ENCODE measurements at places on chromosomes 4 and X. TPM values are rescaled to one million over a fixed set of nuclear protein-coding genes. Genes with fewer than 3 reads are reported as not detected.

IL21 gene
- not detected for polyA plus RNA-seq

PAGE1 gene
- not detected for polyA plus RNA-seq

IL1RAPL1 gene
- polyA plus RNA-seq = not detected

TKTL2 gene
- polyA plus RNA-seq = 0.16 TPM

- no peak for DNase-seq
These were observed 16.2 kb downstream of the UBE2K start for GRCh38 chr4:39714166-39714565.

DNA sequence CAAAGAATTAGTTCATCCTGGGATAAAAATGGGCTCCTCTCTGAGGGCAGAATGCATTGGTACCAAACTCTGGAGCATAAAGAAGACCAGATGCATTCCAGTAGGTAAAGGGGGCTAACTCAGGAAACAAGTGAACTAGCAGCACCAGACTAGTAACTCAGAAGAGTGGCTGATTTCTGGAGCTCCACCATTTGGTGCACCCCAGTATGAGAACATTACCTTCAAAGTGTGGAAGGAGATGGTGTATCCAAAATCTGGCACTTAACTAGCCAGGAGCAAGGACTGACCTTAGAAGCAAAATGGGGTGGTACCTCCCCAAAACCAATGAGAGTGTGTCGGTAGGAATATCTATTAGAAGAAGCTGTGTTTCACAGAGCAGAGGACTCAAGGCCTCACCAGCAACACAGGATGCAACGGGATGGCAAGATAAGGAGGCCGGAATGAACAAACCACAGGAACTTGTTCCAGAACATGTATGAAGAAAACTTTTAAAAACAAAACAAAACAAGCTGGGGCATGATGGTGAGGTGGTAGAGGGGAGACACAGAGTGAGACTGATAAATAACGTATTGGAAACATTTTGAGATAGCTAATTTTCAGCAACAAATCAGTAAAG is 142.3 kb downstream of the INPP4B start:
- DNase-seq = no peak

DNA sequence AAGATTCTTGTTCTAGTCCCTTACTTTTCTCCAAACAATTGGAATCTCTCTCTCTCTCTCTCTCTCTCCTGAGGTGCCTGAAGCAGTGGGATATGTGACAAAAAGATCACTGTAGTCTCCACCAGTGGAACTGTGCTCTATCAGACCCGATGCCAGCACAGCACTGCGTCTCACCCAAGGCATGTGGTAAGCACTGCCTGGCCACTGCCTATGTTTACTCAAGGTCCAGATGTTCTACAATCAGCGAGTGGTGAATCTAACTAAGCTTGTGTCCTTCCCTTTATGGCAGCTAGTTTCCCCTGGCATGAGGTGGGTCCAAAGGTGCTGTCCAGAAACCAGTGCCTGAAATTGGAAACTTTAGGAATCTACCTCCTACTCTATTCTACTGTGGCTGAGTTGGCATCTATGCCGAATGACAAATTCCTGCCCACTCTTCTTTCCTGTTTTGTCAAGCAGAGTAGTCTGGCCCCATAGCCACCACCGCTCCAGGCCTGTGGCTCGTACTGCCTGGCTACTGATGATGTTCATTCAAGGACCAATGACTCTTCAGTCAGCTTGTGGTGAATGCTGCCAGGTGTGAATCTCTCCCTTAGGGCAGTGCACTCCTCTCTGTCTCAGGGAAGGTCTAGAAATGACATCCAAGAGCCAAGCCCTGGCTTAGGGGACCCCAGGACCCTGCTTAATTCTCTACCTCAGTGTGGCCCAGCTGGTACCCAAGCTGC is 416.5 kb downstream of the TEX13C start:
- DNase-seq = no peak

DNA sequence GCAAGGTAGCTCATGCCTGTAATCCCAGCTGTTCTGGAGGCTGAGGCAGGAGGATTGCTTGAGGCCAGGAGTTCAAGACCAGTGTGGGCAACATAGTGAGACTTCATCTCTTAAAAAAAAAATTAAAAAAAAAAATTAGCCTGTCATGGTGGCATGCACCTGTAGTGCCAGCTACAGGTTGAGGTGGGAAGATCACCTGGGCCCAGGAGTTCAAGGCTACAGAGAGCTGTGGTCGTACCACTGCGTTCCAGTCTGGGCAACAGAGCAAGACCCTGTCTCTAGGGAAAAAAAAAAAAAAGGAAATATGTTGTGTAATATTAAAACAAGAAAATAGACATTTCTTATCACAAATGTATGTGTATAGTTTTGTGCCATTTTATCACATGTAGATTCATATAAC is 97.8 kb downstream of the LARP1B start:
- no peak for DNase-seq

DNA sequence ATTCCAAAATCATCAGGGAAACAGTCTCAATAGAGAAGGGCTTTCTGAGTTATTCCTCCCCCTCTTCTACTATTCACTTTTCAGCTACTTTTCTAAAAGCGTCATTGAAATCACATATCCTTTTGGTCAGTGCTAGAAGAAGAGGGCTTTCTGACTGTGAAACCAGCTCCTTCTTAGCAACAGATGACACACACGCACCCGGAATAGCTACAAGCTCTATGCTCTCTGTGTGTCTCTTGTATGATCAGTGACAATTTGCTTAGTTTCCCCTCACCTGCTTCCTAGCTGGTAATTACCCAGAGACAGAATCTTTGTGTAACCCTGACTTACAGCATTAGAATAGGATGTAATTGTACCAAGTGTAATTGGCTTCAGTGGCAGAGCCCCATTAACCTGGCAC is 268.1 kb upstream of the SLITRK2 start:
- no peak for DNase-seq

DNA sequence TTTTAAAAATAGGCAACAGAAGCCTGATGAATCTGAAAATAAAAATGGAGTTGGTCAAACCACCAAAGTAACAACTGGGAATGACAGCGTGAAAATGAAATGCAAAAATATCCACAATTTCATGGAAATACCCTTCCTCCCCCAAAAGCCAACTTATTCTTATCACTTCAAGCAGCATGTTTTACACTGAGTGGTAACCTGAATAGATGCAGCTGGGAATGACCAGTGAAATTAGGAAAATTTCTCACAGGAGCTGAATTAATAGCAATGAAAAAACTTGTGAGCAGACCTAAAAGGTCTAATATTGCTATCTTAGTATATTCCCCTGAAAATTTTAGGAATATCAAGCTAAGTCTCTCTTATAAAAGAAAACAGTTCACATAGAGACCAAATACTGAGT is 239.0 kb downstream of the PCDH18 start:
- no peak for DNase-seq

DNA sequence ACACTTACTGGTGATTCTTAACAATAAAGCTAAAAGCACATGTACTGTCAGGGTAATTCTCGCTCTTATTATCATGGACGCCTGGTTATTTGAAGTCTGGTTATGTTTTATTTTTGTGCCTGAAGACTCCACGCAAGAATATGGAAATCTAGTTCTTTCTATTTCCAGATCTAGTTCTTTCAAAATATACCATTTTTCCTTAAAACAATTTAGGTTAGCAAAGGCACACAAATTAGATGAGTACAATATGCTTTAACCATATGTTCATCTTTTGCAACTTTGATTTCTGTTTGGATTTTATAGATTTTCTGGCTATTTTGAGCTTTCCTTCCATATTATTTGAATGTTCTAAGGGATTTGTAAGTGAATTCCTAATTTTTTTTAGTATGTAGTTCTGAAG is 1783.1 kb downstream of the PCDH7 start:
- DNase-seq = no peak

- no peak for DNase-seq
These were observed 315.4 kb downstream of the NR3C2 start for GRCh38 chr4:148126825-148127224.

DNA sequence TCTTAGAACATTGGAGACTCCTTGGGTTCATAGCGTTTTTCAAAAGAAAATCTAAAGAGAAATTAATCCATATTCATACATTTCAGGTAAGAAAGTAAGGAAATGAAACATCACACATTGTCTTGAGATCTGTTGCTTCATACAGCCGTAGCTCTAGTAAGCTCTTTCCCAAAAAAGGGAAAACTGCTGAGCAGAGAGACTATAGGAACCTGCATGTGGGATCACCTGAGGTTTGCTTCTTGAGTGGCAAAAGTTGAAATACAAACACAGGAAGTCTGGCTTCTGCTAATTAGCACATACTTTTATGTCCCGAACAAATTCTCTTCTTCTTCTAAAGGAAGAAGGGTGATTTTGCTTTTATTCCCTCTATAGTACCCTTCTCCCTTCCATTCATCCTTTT is 57.7 kb downstream of the MRPL1 start:
- no peak for DNase-seq

DNA sequence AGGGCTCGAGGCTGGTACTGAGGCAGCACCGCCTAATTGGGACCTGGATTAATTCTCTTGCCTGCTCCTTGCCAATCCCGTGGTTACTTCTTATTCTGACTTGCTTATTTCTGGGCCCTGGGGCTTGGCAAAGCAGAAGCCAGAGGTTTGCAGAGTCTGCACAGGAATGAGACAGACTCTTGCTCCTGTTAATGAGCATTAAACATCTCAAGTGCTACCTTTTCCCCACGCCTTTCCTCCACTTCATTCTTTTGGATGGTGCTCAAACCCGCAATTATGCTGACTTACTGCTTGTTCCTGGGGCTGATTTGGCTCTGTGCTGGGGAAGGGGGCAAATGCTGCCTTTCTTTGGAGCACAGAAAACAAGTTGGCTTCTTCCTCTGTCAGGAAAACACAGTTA is 16.5 kb upstream of the STOX2 start:
- DNase-seq = no peak

DNA sequence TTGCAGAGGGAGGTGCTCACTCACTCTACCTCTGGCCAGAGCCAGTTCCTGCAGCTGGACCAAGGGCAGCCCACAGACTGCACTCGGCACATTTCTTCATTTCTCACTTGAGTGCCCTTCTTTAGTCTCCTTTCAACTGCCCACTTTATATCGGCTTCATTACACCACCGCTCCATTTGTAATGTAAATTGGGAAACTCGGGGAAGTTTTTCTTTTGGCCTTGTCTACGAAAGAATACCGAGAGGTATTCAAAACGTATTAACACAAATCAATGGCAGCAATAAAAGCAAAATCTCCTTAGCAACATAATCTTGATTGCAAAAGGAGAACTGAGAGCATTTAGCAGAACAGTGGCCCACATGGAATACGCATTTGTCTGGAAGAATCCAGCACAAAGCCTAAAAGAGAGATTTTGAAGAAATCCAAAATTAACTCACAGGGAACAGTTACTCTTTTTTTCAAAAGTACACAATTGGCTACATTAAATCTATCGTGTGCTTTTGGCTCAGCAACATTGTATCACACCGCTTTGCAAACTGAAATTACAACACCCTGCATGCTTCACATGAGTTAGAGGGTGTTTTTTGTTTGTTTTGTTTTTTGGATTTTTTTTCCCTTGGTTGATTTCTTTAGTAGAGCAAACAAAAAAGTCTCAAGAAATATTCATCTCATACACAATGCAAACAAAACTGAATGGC is 62.6 kb downstream of the CHIC2 start:
- DNase-seq = no peak

GRCh38 chr4:24736066-24736465 is 59.3 kb upstream of the SOD3 start:
- no peak for DNase-seq

GRCh38 chrX:46404774-46405173 is 140.4 kb downstream of the ZNF674 start:
- DNase-seq = no peak

- DNase-seq = peak; percentile 20
These were observed 15.4 kb downstream of the HMGB2 start for GRCh38 chr4:173318648-173319211.

Data from naive B cell (primary cell).